T-helper 22 cell (primary cell): ENCODE measurements at places on chromosomes 12 and 14.

DNA sequence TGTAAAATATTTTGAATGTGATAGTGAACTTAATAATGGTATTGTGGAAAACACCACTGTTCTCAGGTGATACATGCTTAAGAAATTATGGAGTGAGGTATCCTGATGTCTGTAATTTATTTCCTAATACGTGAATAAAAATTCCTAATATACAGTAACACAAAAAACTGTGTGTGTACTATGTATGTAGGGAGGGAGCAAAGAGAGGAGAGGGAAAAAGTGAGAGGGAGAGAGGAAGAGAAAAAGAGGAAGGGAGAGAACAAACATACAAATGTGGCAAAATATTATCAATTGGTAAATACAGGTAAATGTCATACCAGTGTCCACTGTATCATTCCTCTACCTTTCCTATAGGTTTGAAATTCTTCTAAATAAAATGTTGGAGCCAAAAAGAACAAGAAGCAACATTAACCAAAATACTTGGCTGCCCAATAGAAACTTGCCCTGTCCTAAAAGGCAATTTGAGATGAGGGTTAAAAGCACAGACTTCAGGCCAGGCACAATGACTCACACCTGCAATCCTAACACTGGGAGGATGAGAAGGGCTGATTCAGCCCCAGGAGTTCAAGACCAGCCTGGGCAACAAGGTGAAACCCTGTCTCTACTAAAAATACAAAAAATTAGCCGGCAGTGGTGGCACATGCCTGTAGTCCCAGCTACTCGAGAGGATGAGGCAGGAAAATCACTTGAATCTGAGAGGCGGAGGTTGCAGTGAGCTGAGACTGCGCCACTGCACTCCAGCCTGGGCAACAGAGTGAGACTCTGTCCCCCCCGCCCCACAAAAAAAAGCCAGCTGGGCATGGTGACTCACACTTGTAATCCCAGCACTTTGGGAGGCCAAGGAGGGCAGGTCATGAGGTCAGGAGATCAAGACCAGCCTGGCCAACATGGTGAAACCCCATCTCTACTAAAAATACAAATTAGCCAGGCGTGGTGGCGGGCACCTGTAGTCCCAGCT lies 14.5 kb downstream of the R3HDM2 start:
- no peak for DNase-seq

DNA sequence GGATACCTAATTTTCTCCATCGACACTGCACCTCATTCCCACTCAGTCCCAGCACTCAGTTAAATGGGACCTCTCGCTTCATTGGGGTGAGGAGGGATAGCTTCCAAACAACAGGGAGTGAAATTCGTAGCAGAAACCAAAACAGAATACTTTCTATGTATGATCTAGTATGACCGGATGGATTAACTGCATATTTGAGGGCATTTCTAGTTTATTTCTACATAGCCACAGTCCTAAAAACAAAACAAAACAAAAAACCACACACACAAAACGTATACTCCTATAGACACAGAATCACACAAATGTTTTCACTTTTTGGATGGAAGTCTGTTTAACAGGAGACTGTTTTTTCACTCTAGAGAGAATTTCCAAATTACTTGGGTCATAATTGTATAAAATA lies 307.5 kb upstream of the FKBP4 start:
- no peak for DNase-seq

- DNase-seq, result no peak
These were observed 2.8 kb upstream of the ITGA5 start for GRCh38 chr12:54421879-54422250.

- DNase-seq, result peak; percentile 45
These were observed at the start of gene SPTB for GRCh38 chr14:64879635-64880220. TSS of gene SPTB (minus strand) at chr14:64879907. CDS start at chr14:64823094, 56,813 bp downstream.

GRCh38 chr14:103008126-103008525 lies 49.2 kb downstream of the CDC42BPB start:
- no peak for DNase-seq

- no peak for DNase-seq
These were observed 9.5 kb upstream of the PUS1 start for GRCh38 chr12:131919366-131920156.
